ENCODE measurements at places on chromosomes 4 and X.

DNA sequence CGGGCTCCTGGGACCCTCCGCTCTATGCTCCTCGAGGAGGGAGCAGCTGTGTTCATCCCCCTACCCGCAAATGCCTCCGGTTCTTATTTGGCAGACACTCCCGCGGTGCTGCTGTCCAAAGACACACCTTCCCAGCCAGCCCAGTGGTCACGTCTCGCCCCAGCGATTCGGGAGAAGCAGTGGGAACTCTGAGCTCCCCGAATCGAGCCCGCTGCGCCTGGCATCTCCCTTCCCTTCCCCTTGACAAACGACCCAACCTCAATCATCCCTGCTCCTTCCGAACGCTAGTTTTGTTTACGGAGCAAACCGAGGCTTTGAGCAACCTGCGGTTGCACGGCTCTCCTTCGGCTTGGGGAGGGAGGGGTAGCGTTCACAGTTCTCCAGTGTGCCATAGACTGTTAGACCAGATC lies 317 bp upstream of the FRMPD4 start:
- peak; percentile 18 for DNase-seq

GRCh38 chr4:131488772-131489171 lies 1660.3 kb upstream of the PCDH10 start:
- DNase-seq = no peak

DNA sequence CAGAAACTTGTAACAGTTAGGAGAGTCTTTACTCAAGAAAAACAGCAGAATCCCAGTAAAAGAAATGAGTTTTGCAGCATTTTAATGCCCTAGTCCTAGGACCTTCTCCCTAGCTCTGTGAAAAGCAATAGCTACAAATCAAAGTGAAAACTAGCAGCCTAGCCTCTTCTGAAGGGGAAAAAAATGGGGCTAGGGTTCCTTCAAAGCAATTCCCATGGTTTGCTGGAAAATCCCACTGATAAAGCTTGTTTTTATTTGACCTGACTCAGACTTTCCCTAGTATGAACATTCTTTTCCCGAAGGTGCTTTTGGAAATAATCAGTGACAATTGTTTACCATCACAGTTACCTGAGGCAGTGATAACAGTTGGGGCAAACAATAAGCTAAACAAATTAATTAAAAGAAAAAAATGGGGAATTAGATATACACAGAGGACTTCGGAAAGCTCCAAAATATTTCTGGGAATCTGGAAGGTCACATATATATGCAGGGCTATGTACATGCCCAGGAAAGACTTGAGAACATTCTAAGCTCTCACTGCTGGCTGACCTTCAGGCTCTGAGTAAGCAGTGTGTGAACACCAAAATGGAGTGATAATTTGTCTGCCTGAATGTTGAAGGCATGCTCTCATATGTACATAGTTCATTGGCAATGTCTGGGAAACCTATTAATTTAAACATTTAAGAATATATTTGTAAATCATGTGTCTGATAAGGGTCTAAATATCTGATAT lies 285.9 kb downstream of the KCTD8 start:
- no peak for DNase-seq

DNA sequence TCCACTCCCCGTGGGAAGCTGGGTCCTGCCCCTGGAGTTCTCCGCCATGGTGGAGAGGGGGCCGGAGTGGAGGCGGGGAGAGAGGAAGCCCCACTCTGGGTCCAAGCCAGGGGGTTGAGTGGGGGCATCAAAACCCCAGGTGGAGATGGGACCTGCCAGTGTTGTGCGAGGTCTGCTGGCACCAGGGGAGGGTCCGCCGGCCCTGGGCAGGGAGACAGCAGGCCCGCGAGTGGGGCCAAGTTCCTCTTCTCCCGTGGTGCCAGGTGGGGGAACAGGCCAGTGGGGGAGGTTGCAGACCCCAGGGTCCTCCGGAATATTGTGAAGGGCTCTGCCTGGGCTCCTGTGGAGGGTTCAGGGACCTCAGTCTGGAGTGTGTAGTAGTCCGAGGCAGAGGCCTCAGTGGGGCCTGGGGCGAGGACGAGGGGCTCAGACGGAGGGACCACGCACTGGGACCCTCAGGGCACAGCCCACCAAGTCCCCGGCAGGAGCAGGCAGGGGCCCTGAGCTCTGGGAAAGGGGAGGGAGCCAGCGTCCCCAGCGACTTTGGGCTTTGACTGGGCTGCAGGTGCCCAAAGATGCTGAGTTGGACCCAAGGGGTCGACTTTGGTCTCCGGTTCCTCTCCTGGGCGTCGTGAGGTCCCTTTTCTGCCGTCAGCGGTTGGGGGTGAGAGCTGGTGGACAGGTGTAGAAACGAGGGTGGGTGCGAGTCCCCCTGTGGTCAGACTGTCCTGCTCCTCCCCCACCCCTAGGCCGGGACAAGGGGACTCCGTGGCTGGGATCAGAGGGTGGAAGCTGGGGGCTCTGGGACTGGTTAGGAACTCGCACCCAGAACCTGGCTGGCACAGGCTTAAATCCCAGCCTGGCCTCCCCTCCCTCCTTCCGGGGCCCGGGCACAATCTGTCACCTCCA lies 43.8 kb upstream of the NKX1-1 start:
- no peak for DNase-seq

- no peak for DNase-seq
These were observed 113.7 kb downstream of the SHROOM3 start for GRCh38 chr4:76548704-76549103.

- DNase-seq = no peak
These were observed 56.6 kb upstream of the BCOR start for GRCh38 chrX:40154250-40154852.

GRCh38 chrX:149903889-149904748 lies 23.1 kb downstream of the MAGEA8 start:
- no peak for DNase-seq

GRCh38 chrX:12973561-12974304 lies 1.2 kb upstream of the TMSB4X start:
- no peak for DNase-seq

DNA sequence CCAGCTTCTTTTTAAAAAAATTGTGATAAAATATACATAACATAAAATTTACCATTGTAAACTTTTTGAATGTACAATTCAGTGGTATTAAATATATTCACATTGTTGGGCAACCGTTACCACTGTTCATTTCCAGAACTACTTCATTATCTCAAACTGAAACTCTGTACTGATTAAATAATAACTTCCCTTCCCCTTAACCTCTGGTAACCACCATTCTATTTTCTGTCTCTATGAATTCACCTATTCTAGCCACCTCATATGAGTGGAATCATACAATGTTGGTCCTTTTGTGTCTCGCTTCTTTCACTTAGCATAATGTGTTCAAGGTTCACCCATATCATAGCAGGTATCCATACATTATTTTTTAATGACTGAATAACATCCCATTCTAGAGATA lies 8.3 kb downstream of the GPR50 start:
- DNase-seq = no peak

DNA sequence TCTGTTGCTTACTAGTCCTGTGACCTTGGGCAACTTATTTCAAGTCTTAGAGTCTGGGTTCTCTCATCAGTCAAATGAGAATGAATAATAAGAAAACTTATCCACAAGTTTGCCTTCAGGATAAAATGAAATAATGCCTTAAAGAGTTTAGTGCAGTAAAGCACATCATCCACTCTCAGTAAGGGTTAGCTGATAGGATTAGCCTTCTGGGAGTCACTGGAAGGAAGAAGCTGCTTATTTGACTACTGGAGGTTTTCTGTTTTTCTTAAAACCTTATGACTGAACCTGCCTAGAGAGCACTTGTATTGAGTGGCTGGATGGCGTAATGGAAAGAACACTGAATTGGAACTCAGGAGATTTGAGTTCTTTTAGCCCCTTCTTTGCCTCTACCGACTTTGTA lies 1.8 kb downstream of the RNF128 start:
- DNase-seq = no peak

GRCh38 chrX:115892787-115893671 lies 277.5 kb upstream of the AGTR2 start:
- DNase-seq = peak; percentile 88

GRCh38 chrX:79130857-79131256 lies 13.6 kb upstream of the GPR174 start:
- DNase-seq = no peak

DNA sequence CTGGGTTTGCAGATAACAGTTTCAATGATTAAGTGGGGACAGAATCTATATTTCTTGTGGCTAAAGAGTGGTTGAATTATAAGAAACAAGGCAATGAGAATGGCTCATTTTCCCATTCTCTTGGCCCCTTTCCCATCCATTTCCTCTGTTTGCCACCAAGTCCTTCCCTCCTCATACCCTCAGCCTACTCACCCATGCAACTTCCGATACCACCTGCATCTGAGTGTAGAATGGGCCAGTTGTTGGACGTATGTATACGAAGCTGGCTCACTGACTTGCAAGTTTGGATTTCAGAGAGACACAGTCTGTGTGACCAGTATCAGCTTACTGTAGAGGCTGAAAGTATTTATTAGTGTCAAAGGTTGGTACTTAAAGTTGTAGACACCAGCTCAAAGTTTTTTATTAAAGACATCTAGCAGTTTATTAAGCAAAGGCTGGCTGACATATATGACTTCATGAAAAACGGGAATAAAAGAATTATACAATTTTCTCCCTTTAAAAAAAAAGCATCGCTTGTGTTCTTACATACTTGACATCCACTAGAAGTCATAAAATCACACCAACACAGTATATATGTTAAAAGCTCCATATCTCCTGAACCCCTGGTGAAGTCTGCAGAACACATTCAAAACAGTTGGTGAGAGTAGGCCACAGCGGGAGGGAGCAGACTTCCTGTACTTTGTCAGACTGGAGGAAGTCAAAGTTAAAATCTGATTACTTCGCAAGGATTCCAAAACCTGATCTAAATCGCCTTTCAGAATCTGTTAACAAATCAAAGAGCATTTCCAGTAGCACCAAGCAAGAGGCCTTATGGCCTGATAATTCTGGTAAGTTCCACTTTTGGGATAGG lies 22.4 kb upstream of the STIM2 start:
- DNase-seq = no peak

- DNase-seq = no peak
These were observed 443.2 kb upstream of the FRG1 start for GRCh38 chr4:189497516-189497915.

DNA sequence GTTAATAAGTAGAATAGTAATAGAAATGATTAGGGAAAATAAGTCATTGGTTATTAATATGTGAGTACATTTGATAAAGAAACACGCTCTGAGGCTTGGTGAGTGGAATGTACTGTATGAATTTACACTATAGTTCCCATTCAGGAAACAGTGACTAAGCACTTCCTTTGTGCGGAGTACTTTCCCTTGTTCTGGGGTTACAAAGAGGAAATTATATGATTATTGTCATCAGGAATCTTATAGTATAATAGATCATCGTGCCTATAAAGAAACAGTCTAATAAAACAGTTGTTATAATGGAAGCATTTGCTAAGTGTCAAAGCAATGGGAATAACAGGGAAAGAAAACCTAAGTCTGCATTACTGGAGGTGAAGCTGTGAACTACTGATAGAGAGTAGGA lies 138.0 kb downstream of the RPA4 start:
- DNase-seq = no peak

DNA sequence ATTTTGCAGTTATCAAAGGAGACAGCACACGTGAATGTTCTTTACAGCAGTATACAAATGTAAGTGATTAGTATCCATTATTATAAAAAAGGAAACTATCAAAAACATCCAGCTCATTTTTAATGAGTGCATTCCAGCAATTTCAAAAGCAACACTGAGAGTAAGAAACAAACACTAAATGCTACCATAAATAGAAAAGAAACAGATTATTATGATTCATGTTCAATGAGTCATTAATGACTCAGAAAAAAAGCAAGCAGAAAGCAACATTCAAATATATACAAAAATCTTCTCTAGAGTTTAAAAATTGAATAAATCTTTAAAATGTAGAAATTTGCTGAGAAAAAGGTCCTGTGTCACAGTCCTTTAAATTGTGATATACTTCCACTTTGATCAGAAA lies 346.5 kb upstream of the FMR1 start:
- no peak for DNase-seq

GRCh38 chr4:182174979-182175378 lies 68.2 kb upstream of the TENM3 start:
- no peak for DNase-seq

DNA sequence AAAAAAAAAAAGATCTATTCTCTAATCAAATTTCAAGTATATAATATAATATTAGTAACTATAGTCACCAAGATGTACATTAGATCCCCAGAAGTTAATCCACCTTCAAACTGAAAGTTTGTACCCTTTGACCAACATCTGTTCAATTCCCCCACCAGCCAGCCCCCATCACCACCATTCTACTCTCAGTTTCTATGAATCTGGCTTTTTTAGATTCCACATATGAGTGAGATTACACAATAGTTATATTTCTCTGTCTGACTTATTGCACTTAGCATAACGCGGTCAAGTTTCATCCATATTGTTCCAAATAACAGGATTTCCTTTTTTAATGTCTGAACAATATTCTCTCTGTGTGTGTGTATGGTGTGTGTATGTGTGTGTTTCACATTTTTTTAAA lies 33.7 kb upstream of the VMA21 start:
- DNase-seq = no peak

DNA sequence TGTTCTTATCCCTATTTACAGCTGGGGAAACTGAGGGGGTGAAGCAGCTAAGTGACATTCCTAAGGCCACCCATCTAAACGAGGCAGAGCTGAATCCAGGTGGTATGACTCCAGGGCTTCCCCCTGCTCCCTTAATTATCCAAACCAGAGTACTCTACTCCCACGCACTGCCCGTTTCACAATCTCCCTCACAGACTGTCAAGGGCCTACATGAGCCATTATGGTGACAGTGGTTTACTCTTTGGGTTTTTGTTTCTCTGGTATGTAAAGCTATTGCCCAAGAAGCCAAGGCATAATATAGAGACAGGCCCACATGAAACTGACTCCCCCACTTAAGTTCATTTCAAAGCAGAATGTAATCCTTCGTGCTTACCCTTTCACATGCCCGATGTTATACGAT lies 95.1 kb downstream of the NHS start:
- DNase-seq = no peak

DNA sequence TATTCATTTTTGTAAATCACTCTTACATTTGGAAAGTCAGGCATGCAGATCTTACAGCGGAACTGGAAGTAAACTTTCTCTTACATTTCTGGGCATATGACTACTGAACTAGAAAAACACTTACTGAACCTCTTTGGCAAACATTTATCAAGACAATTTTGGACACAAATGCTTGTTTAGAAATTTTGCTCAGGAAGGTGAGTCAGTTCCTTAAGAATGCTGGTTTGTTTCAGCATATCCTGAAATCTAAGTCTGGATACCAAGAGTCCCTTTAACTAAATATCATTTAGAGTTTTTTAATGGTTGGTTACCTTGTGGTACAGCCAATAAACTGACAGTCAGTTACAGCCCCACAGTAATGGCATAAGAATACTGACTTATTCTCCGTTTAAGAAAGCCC lies 15.0 kb downstream of the SHISA3 start:
- DNase-seq = no peak

DNA sequence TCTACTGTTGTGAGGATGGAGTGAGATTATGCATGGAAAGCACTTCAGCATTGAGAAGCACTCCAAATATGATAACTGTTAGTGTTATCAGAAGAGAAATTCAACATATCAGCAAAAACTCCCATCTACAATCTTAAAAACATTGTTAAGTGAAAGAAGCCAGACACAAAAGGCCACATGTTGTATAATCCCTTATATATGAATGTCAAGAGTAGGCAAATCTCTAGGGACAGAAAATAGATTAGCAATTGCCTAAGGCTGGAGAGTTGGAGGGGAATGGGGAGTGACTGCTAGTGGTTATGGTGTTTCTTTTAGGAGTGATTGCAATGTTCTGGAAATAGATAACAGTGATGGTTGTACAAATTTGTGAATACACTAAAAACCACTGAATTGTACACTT lies 122.5 kb upstream of the LNX1 start:
- no peak for DNase-seq

All from femur (tissue), 1 donor.